Small intestine (tissue), 16 donors: ENCODE measurements at places on chromosomes 16 and 17. TPM values are rescaled to one million over a fixed set of nuclear protein-coding genes. Genes with fewer than 3 reads are reported as not detected.

PRSS33 gene
- not detected for polyA plus RNA-seq

DNA sequence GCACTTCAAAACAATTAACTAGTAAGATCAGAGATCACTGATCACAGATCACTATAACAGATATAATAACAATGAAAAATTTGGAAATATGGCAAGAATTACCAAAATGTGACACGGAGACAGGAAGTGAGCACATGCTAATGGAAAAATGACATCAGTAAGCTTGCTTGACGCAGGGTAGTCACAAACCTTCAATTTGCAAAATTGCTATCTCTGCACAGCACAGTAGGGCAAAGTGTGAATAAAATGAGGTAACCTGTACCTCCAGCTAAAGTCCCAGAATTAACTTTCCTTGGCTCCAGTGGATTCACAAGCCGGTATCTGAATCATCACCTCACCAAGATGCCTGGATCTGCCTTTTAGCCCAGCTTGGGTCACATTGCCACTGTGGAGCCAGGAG, 4.2 kb upstream of the MMP2 start:
- peaks cover 19% of the 10 kb centered on the region for H3K27me3 ChIP-seq
- no peak for DNase-seq
- H3K4me1 ChIP-seq: no peaks in the 10 kb centered on the region
- no peaks in the 10 kb centered on the region for H3K36me3 ChIP-seq

KCNJ18 gene
- not detected for polyA plus RNA-seq

- no peak for DNase-seq
- H3K4me1 ChIP-seq: no peaks in the 10 kb centered on the region
- H3K4me3 ChIP-seq: no peak overlapping the region
Measured at GRCh38 chr16:84815462-84815861, 4.3 kb upstream of the CRISPLD2 start.

ANKRD40CL gene
- 39.0 TPM for polyA plus RNA-seq

DNA sequence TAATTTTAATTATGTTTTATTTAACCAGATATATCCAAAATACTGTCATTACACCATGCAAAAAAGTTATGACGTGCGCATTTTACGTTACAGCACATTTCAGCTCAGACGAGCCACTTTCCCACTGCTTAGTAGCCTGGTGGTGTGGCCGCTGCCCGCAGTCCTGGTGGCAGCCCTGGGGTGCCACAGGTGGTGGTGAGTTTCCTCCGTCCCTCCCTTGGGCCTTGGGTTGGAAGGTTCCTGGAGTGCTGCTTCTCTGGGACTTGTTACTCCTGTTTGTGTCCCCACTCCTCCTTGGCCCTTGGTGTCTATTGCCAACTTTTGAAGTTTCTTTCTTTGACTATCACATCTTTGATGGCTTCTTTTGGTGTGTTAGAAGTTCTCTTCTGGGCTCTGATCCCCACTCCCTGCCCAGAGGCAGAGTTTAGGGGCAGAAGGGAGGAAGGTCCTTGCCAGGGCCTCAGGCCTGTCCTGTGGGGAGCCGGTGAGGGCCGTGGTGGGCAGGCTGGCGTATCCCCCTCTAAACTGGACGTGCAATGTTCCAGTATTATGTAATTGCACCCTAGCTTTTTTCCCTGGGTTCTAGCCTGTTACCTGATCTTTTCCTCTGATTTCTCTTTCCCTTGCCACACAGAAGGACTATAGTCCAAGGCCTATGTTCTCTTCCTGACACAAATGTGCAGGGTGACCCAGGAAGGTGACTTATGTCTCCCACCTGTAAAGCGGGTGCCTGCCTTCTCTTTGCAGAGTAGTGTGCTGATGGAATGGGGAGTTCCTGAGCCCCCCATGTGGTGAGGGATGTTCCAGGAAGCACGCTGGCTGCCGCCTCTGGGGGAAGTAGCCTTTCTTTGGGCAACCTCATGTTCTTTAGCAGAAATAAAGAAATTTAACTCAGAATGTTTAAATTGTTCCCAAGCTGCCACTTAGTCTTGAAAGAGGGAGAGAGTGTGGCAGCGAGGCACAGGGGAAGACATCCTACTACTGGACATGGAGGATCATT, 8.4 kb downstream of the MPRIP start:
- no peaks in the 10 kb centered on the region for H3K27me3 ChIP-seq
- no peaks in the 10 kb centered on the region for H3K36me3 ChIP-seq
- H3K4me3 ChIP-seq: no peak overlapping the region
- DNase-seq: peak; percentile 33

DNA sequence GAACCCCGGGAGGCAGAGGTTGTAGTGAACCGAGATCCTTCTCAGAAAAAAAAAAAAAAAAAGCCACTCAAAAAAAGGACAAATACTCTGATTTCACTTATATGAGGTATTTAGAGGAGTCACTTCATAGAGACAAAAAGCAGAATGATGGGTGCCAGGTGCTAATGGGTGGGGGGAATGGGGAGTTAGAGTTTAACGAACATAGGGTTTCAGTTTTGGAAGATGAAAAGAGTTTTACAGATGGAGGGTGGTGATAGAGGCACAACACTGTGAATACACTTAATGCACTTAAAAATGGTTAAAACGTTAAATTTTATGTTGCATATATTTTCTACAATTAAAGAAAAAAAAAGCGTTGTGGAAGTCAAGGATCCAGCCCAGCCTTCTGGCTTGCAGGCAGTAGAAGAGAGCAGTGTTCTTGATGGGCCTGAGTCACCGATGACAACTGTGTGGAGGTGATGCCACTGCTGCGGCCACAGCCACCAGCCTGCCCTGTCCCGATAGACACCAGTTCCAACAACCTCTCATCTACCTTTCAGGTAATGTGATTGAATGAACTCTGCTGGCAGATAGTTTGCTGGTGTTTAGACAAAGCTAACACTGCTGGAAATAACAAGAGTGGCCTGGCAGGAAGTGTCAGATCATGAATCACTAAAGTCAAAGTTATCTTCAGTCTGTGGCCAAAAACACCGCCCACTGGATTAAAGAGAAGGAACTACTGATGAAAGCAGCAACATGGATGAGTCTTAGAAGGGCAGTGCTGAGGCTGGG, 49.9 kb upstream of the COX10 start:
- no peak for DNase-seq
- no peaks in the 10 kb centered on the region for H3K36me3 ChIP-seq
- H3K4me3 ChIP-seq: no peak overlapping the region
- H3K27ac ChIP-seq: no peak overlapping the region

TBX2 gene
- 0.45 TPM for polyA plus RNA-seq

RAB34 gene
- polyA plus RNA-seq: 33.5 TPM

SDR42E2 gene
- not detected for polyA plus RNA-seq

GRCh38 chr16:30535106-30535776, 583 bp upstream of the ZNF747 start:
- peaks cover 35% of the 10 kb centered on the region for H3K36me3 ChIP-seq
- H3K27me3 ChIP-seq: no peaks in the 10 kb centered on the region
- H3K27ac ChIP-seq: peak overlapping the region; percentile 90
- no peak for DNase-seq
